ENCODE measurements at places on chromosomes 13 and 19.

GRCh38 chr19:46546194-46546896, 50.7 kb upstream of the PNMA8B start:
- no peak for DNase-seq

DNA sequence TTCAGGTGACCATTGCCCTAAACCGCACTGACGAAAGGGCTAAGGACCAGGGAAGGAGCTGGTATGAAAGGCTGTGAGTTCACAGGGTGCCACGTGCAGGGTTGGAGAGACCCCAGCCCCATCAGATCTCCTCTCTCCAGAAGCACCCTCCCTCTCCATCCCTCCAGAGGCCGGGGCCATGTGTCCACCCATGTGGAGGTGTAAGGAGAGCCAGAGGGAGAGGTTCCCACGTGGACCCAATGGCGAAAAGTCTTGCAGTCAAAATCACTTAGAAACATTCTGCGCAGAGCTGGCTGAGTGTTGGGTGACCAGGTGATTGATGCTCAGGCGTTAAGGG, 168.3 kb downstream of the COL4A1 start:
- no peak for DNase-seq

DNA sequence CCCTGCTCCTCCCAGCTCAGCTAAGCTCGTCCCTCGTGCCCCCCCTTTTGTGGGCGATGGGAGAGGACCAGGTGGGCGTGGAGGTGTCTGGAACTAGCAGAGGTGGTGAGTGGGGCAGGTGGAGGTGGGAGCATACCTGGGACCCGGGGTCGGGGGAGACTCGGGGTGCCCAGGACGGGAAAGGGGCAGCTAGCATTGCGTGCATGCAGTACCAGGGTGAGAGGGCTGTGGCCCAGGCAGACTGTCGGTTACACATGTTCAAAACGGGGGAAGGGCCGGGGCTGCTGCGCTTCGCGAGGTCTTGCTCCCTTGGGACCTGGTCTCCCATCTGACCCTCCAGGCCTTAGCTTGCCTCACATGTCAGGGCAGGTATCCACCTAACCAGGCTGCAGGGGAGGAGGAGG, 9.1 kb downstream of the TLE5 start:
- DNase-seq = no peak

DNA sequence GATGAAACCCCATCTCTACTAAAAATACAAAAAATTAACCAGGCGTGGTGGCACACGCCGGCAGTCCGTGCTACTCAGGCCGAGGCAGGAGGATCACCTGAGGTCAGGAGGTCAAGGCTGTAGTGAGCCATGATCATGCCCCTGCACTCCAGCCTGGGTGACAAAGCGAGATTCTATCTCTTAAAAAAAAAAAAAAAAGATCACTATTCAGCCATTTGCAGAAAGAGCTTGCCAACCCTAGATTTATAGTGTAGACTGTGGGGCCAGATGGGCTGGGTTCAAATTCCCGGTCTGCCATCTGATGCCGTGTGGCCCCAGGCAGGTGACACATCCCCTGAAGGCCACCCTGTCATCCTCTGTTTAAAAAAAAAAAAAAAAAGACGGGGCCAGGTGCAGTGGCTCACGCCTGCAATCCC, 28.9 kb downstream of the SMIM24 start:
- no peak for DNase-seq

DNA sequence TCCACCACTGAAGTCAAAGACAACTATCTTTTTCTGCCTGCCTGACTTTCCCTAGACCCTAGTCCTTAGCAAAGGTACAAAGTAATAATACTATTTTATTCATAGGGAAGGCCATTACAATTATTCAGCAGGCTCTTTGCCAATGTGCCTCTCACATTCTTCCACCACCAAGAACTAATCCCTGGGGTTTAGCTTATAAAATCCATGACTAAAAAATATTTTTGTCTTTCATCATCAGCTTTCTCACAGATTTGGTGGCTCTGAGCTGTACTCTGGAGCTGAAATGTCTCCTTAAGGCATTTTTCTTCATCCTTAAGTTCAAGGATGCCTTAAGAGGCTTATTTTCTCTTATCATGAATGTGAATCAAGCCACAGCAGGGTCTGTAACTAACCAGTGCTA, 96.1 kb downstream of the OXGR1 start:
- no peak for DNase-seq

DNA sequence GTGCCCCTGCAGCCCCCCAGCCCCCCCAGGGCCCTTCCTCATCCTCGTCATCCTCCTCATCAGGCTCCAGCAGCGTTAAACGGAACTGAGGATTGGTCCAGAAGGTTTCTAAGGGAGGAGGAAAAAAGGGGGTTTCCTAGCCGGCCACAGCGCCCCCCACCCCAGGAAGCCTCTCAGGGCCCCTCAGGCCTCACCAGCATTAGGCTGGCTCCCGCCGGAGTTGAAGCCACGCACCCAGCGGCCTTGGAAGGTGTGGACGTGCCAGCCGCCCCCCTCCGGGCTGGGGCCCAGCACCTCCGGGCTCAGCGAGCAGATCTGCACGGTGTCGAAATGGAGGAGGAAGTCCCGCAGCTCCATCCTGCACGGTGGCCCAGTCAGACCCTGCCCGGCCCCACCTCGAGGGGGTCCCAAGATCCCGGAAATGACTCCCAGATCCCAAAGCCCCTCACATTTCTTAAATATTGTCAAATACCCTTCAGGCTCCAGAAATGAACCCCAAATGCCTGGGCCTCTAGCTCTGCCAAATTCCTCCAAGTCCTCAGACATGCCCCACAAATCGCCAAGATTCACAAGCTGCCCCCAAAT, 6.9 kb downstream of the CAPN12 start:
- no peak for DNase-seq

DNA sequence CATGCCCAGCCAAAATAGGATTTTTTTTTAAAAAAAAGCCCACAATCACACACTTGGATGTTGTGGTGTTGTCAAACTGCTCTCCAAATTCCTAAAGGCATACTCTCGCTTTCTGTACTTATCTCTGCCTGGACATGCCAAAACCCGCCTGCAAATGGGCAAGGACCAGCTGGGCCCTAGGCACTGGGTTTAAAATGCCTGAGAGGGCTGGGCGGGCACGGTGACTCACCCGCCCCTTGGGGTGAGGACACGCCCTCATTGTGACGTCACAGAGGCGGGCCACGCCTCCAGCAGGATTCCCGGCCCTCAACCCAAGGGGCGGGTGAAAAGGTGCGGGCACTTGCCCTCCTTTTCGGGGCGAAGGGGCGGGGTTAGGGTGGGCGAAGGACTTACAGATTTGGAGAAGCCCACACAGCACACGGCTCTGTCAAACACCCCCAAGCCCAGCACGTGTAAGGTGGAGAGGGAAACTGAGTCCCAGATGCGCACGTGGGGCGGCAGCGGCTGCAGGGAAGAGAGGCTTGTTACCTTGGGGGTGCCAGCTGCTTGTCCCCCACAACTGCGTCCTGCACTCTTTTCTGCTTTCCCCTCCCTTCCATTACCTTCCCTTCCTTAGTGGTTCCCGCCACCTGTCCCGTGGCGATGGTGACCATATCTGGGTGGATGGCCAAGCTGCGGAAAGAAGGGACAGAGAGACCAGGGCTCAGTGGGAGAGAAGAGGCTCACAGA, 6.6 kb downstream of the EML2 start:
- peak; percentile 24 for DNase-seq

DNA sequence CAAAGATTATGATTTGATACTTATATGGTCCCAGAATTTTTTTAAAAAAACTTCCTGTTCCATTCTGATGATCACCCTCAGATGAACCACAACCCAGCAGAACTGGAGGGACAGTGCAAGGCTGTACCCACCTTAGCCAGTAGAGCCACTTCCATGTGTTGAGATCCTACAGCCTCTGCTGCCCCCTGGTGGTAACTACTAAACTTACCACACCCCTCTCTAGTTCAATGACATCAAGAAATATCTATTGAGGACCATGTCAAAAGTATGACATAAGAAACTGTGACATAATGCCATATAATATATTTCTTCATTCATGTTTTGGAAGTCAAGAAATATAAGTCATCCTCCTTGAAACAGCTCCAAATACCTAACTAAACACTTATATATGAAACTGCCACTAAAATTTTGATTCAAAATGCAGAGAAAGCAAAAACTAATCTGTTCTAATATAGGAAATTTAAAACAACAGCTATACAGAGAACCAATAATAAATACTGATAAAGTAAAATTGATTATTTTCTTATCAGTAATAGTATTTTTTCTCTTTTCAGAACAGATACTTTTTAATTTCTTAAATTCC, 412.6 kb downstream of the KCTD12 start:
- DNase-seq = peak; percentile 4

DNA sequence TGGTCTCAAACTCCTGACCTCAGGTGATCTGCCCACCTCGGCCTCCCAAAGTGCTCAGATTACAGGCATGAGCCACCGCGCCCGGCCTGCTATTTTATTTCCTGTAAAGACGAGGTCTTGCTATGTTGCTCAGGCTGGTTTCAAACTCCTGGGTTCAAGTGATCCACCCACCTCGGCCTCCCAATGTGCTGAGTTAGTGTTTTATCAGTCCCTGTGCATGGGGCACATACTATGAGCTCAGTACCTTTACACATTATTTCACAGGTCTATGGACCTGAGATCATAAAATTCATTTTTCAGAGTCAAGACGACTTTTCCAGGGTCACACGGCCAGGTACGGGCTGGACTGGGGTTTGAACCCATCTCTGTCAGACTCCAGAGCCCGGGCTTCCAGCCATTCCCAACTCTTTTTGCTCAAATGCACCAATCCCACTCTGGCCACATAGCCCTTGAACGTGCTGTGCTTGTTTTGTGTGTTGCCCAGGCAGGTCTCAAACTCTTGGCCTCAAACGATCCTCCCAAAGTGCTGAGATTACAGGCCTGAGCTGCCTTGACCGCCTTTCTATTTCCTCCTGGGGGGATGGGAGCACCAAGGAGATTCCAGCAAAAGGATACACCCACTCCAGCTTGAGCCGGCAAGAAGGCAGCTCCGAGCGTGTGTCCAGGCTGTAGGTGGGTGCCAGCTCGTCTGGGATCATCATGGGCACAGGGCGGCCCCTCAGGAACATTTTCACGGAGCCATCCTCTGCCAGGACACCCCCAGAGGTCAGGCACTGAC, 1.1 kb downstream of the EML2 start:
- DNase-seq = no peak

- no peak for DNase-seq
These were observed 3.7 kb upstream of the CSNK1A1L start for GRCh38 chr13:37109051-37109678.

GRCh38 chr19:10979951-10980381, 19.1 kb downstream of the SMARCA4 start:
- DNase-seq = no peak

DNA sequence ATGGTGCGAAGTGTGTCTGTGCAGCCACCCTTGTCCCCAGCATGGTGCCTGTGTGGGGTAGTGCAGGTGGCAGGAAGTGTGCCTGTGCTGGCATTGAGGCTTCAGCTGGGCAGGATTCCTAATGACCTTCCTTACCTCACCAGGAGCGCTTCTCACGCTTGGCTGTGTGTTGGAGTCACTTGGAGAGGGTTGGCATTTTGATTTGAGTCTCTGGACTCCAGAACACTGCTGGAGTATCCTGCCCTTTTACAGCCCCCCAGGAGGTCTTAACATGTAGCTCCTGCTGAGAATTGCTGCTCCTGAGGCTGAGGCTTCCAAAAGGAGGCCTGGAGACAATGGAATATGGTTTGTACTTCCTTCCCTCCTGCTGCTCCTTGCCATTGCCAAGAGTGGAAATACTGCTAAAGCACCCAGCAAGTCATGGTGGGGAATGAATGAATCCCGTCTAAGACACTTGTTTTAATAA, 87.1 kb downstream of the ARHGEF7 start:
- DNase-seq = no peak

- no peak for DNase-seq
These were observed 1503.5 kb downstream of the UQCRFS1 start for GRCh38 chr19:27709496-27709895.

DNA sequence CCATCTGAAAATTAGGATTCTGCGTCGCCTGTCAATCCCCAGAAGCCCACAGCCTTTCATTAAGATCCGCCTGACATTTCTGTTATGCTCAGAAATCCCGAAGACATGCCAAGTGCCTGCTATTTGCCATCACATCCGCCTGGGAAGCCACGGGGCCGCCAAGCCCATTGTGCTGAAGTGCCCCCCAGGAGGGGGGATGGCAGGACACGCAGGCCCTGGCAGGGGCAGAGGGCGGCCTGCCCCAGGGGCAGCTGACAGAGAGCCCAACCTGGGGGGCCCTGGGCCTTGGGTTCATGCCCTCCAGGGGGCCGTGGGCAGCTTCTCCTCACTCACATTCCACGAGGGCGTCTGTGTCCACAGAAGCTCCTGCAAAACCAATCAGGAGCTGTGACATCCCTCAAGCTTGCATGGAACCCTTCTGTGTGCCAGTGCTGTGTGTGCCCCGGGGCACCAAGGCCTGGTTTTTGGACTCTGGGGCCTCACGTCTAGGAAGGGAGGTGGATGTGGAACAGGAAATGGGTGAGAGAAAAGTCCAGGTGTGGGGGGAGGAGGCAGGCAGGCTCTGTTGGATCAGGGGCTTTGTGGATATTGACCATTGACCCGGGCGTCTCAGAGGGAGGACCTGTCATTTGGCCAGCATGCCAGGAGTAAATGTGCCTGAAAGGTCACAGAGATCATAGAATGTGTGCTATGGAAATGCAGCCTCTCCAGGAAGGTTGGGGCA, 122.9 kb downstream of the URI1 start:
- DNase-seq = no peak

- DNase-seq = no peak
These were observed 328.0 kb upstream of the ZNF507 start for GRCh38 chr19:32017176-32017953.

GRCh38 chr19:48397263-48398101, 4.0 kb downstream of the GRIN2D start:
- no peak for DNase-seq

- no peak for DNase-seq
These were observed 14.1 kb downstream of the KLF2 start for GRCh38 chr19:16338470-16339360.

DNA sequence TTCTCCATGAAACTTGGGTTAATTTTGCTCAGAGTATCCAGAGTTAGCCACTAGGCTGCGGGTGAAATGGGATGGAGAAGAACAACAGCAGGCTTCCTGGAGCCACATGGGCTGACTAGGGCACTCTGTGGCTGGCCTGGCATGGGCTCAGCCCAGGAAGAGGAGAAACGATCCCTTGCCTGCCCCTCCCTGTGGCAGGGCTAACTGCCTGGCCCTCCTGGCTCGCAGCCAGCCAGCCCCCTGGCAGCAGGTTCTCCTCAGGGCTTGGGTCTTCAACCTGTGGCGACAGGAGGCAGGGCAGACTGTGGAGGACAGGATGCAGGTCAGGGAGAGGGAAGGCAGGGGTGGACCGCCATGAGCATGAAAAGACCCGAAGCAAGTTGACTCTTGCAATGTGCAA, 78.7 kb upstream of the GPR183 start:
- DNase-seq = no peak

DNA sequence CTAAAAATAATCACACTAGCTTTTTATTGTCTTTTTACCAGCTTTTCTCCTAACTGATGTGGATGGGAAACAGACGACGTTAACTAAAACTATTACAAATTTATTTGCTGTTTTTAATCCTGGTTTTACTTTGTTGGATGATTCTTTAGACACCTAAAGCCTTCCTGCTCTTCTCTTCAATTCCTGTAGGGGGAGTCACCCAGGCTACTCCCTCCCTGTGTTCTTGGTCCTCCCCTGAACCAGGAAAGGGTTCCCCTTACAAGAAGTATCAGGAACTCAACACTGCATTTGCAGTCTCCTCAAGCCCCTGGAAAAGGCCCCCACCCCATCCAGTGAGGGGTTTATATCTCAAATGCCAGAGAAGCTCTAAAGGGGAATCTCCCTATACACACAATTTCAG, 206.1 kb downstream of the SUCLA2 start:
- no peak for DNase-seq

Data from GOT3 (cell line).